Colonic mucosa (tissue), 4 donors: ENCODE measurements at places on chromosomes 12 and 14.
A peak's percentile ranks its signal among the peaks of the same experiment; 100 is the strongest.

- DNase-seq = no peak
These were observed 12.1 kb downstream of the LTBR start for GRCh38 chr12:6396031-6396430.

- no peak for DNase-seq
These were observed 158.8 kb downstream of the RPAP3 start for GRCh38 chr12:47547077-47547476.

- no peak for DNase-seq
These were observed 980.5 kb downstream of the FLRT2 start for GRCh38 chr14:86510491-86510890.

DNA sequence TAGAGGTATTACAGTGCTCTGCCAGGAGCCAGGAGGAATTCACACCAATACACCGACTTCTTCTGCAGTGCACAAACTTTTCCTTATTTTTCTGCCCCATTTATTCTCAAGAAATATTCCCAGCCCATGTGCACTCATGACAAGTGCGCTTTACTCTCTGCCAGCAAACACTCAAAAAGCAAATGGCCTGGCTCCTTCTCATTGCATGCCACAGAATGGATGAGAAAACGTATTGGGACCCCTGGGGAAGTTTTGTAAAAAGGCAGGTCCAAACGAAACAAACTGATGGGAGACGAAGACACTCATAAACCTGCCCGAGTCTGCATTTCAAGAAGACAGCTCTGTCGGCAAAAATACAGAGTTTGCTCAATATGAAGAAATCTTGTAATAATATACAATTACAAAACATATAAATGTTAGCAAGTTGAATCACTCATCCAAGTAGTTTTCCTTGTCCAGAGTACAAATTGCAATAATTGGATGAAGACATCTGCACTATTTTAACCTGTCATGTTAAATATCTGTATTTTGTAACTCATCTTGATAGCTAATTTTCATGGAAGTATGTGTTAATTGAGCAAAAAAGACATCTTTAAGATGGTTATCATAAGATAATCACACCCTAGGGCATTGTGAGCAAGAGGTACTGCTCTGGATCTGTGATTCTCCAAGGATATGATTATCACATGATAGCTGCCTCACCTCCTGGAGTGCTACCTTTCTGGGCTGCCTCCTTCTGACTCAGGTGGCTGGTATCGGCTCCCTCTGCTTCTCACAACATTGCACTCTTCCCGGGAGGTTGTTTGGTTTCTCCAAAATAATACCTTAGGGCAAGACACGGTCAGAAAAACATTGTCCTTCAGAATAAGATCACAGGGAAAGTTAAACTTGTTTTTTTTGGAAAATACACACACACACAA is 260.8 kb upstream of the G2E3 start:
- no peak for DNase-seq

DNA sequence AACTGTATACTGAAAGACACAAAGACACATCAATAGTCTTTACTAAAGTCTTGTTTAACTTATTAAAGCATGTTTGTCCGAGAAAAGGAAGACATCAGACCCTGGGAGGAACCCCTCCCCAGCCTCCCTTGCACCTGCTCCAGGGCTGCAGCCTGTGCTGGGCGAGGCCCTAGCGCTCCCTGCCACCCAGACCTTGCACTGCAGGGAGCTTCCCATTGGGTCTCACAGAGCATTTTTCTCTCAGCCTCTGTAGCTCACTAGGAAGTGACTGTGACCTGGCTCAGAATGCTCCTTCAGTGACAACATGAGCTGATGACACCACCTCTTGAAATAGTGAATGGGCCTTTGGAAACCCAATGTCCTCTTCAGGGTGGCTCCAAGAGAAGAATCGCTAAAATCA is 461.2 kb downstream of the TMEM121 start:
- DNase-seq = no peak

GRCh38 chr14:85016496-85016895 is 513.4 kb upstream of the FLRT2 start:
- no peak for DNase-seq

DNA sequence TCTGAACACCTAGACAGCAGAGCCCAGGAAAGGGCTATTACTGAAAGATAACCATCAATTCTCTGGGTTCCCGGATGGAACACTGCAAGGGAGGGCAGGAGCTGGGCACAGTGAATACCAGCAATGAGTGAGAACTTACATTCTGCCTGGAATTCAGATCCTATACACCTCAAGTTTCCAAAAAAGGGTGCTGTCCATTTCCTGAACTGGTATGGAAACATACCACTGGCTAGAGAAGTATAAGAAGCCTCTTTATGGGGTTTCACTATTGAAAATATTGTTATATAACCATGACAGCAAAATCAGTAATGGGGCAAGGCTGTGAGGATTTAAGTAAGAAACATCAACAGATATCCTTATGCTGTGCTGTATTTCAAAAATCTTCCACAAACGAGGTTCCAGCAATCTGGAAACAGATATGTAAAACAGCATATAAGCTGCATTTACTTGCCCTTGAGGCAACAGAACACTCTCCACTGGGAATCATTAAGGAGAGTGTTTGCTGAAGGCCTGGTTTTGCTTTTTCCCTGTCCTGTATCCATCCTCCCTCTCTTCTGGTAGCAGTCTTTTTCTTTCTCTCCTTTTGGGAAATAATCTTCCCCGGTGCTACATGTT is 53.3 kb upstream of the GTF2A1 start:
- DNase-seq = no peak

- no peak for DNase-seq
These were observed 112.3 kb upstream of the KRR1 start for GRCh38 chr12:75623631-75624154.

DNA sequence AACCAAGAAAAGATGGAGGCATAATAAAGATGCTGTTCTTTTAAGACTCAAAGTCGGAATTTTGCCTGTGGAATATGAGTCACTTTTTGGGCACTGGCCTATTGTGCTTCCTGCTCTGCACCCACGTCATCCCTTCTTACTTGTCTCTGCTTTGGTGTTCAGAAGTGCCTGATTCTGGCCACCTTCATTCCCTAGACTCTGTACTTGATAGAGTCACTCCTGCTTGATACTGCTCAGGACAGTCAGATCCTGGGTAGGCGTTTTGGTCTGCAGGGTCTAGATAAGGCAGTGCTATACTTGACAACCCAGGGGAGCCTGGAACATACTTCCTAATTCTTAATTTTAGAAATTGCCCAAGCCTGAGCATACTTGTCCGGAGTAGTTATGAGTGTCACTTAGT is 1.9 kb downstream of the LRRK2 start:
- DNase-seq = no peak

- no peak for DNase-seq
These were observed 6.1 kb upstream of the SYNE3 start for GRCh38 chr14:95522556-95522955.

DNA sequence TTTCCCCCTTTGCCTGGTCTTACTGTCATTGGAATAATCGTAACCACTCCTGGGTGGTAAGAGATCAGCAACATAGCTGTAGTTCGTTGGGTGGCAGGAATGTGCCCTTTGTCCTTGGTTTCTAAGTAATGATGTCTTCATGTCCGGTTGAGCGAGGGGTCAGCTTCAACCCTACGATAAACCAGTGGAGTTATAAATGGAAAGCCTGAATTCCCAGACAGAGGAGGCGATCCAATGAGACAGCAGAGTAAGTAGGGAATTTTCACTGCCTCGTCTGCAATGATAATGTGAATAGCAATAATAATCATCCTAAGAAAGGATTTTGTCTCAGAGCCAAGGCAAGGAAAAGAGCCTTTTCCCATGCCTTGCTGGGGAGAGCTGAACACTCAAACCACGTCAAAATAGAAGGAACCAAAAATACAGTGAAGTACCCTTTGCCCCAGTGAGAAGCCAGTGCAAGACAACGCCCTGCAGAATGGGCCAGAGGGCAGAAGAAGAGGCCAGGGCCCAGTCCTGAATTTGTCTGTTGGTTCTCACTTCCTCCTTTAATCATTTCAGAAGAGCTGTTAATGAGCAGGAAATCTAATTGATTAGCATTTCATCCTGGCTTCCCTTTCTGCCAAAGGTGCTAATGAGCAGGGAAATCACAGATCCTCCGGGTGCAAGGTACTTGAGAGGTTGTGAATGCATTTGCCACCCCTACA is 330.7 kb downstream of the CACNA1C start:
- no peak for DNase-seq

DNA sequence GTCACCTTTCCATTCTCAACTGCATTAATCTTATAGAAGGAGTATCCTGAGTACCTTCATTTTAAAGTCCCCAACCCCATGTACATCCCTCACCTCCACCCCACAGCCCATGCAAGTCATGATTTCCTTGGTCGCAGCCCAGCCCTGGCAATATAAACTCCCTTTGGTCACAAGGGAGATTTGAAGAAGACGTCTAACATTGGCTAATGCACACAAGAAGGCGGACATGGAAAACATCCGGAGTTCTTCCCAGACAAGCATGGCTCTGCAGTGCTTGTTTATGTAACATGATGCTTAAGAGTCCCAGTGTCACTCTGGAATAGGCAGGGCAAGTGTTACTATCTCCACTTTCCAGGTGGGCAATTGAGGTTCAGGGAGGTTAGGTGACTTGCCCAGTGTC is 277.6 kb downstream of the DPF3 start:
- no peak for DNase-seq

DNA sequence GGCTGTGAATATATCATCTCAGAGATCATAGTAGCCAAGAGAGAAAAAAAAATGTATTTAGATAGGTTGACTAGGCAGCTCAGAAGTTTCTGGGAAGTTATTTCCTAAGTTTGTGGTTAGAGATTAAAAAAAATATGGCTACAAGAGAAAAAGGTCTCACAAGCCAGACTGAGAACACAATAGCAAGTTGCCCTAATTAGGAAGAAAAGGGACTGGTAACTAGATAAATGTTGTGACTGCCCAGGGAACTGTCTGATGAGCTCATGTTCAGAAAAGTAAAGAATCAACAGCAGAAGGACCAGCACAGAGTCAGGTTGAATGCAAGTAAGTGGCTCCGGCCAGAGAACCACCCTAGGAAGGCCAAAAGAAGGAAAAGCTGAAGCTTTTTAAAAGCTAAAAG is 256.6 kb downstream of the PRKD1 start:
- DNase-seq = no peak

DNA sequence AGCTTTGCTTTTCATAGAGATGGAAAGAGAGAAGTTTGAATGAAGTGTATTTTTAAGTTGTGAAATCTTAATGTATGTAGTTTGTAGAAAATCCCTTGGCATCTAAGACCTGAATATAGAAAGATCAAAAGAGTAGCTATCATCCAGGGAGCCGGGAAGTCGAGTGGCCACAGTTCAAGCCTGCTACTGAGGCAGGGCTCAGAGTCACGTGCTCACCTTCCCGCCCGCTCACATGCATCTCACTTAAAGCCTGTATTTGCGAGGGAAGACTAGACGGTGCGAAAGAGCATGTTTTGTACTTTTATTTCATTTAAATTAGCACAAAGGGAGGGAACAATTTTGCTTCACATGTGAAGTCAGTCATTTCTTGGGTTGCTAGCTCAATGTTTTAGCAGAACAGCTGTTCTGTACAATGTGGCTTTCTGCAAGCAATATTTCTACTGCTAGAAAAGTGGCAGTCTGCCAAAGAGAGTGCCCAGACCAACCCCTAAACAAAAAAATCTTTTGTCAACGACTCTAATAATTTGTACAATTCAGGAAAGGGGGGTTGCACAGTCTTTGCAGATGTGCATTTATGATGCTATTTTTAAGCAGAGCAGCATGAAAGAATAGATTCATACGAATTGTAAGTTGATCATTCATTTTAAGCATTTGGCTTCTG is 290.7 kb downstream of the NPAS3 start:
- no peak for DNase-seq

DNA sequence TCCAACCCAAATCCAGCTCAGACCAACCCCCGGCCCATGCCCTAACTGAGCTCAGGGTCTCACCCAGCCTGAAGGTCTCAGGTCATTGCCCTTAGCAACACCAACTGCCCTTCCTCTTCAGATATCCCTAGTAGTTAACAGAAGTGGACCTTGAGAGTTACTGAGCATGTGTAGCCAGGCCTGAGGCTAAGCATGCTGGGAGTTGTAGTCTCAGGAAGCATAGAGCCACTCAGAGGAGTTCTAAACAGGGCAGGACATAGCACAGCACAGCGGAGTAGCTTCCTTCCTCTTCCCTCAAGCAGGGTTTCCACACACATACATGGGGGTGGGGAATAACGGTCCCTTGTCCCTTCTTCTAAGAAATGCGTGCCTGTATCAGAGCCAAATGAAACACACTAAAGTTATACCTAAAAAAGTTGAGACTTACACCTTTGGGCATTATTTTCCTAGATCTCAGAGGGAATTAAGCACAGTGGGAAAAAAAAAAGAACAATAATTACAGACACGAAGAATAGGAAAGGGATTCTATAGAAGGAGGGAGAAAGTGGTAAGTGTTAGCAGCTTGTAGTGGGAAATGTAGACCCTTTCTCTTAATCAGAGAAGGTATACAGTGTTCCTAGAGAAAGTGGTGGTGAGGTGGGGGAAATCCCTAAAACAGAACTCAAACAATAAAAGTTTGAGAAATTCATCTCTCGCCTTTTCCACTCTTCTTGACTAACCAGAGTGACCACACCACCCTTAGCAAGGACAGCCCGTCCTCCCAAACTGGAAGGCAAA is 4.4 kb downstream of the KMT2D start:
- DNase-seq = peak; percentile 63

GRCh38 chr14:65361920-65362319 is 50.6 kb upstream of the FUT8 start:
- DNase-seq = no peak

GRCh38 chr12:26279908-26280307 is 84.5 kb downstream of the SSPN start:
- no peak for DNase-seq

DNA sequence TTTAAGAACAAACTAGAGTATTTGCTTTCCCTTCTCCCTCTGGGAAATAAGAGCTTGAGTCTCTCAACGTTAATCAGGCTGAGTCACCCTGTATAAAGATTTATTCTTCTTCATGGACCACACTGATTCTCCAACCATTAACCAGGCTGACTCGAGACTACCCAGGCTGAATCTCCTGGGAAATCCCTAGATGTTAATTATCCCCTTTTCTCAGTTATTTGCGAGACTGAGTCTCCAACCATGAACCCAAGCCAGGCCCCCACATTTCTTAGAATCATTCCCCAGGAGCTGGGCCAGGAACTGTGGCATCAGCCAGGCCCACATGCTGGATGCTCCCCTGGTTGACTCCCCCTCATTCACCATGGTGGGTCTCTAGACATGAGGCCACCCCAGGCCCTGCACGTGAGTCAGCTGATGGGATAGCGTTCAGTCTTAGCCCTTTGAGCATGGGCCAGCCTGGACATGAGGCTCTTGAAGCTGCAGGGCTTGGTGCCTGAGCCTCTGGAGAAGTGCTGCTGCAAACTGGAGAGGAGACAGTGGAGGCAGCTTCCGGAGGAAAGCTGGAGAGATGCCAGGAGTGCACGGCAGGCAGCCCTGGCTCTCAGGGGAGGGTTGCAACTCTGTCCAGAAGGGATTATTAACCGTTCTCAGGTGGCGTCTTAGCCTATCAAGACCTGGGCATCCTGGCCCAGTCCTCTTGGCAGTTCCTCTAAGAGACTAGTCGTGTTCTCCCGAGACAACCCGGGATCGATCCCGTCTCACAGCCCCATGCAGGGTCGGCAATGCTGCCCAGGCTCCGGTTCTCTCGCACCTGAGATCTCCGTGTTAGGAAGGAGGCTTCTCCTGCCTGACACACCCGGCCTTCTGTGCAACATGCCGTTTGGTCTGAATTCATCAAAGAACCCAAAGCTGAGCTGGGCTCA is 296.6 kb downstream of the ADGRD1 start:
- peak; percentile 24 for DNase-seq

GRCh38 chr12:92927436-92928281 is 1.4 kb downstream of the EEA1 start:
- no peak for DNase-seq

GRCh38 chr12:25295361-25295760 is 44.6 kb upstream of the KRAS start:
- DNase-seq = no peak
